ENCODE measurements at places on chromosomes 7 and 10.

DNA sequence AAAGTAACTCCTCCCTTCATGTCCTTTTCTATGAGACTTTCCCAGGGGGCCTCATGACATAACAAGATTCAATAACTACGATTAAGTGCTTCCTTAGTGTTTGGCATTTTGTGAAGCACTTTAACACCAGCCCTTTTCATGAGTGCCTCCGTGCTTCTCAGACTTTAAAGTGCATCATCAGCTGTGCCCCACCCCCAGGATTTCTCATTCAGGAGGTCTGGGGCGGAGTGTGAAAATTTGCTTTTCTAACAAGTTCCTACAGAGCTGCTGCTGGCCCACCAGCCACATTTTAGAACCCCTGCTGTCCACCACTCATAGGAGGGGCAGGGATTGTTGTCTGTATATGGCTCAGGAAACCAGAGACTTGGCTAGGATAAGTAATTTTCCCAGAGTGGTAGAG is 445.3 kb downstream of the LRMDA start:
- H3K4me1 ChIP-seq, result no peaks in the 10 kb centered on the region
- H3K4me3 ChIP-seq, result no peak overlapping the region
- no peaks in the 10 kb centered on the region for H3K36me3 ChIP-seq
- no peaks in the 10 kb centered on the region for H3K27me3 ChIP-seq
- no peak for DNase-seq
- no peak overlapping the region for H3K27ac ChIP-seq

DNA sequence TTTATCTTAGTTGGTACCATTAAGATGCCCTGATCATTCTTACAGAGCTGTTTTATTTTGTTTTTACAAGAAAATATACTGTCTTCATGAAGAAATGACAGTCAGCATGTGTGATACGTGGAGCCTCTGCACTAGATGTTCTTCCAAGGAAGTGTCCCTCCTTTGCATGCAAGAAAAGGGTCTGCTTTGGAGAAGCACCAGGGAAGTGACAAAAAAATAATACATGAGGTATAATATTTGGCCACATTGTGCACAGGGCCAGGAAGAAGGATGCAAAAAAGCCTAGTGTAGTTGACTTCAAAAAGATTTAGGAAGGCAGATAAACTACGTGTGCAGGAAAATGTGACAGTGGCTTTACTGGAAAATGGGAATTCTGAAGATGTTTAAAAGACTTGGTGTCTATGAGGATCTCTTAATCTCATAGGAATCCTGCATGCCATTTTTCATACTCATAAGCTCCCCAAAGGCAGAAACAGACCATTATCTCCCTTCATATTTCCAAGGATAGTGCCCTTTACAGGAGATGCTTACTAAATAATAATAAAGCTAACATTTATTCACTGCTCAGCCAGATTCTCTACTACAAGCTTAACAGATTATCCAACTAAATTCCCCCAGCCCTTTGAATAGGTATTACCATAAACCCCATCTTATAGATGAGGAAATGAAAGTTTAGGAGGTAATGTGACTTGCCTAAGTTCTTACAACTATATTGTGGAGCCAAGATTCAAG is 284.2 kb downstream of the HPSE2 start:
- H3K4me1 ChIP-seq, result no peaks in the 10 kb centered on the region
- no peak overlapping the region for H3K4me3 ChIP-seq
- no peaks in the 10 kb centered on the region for H3K36me3 ChIP-seq
- H3K27me3 ChIP-seq, result no peaks in the 10 kb centered on the region

GRCh38 chr7:149125189-149125862 is 798 bp downstream of the ZNF425 start:
- DNase-seq, result no peak
- peak overlapping the region; percentile 61 for H3K4me3 ChIP-seq
- H3K36me3 ChIP-seq, result no peaks in the 10 kb centered on the region
- H3K27ac ChIP-seq, result peak overlapping the region; percentile 92
- no peaks in the 10 kb centered on the region for H3K27me3 ChIP-seq
- H3K4me1 ChIP-seq, result peaks cover 6% of the 10 kb centered on the region

GRCh38 chr10:1963341-1963740 is 226.0 kb upstream of the ADARB2 start:
- no peaks in the 10 kb centered on the region for H3K4me1 ChIP-seq
- H3K27ac ChIP-seq, result no peak overlapping the region
- DNase-seq, result no peak
- H3K4me3 ChIP-seq, result no peak overlapping the region

- no peak for DNase-seq
- H3K27me3 ChIP-seq, result no peaks in the 10 kb centered on the region
- peaks cover 6% of the 10 kb centered on the region for H3K4me1 ChIP-seq
- H3K4me3 ChIP-seq, result no peak overlapping the region
- no peaks in the 10 kb centered on the region for H3K36me3 ChIP-seq
- H3K27ac ChIP-seq, result no peak overlapping the region
Measured at GRCh38 chr10:96992721-96993120, 160.6 kb downstream of the LCOR start.

GRCh38 chr7:37452346-37452745 is 3.7 kb upstream of the ELMO1 start:
- peaks cover 4% of the 10 kb centered on the region for H3K27me3 ChIP-seq
- no peak overlapping the region for H3K27ac ChIP-seq
- no peaks in the 10 kb centered on the region for H3K36me3 ChIP-seq
- no peak overlapping the region for H3K4me3 ChIP-seq
- H3K4me1 ChIP-seq, result no peaks in the 10 kb centered on the region

DNA sequence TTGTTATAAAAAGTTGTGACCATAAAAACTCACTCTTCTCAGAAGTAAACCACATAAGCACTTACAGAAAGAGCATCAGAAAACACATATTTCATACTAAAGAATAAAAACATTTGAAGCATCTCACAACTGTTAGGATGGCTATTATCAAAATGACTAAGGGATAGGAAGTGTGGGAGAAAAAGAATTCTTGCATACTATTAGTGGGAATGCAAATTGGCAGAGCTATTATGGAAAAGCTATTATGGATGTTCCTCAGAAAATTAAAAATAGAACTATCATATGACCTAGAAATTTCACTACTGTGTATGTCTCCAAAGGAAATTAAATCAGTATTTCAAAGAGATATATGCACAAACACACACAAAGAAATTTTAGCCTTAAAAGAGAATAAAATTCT is 25.2 kb upstream of the POT1 start:
- H3K4me1 ChIP-seq, result no peaks in the 10 kb centered on the region
- no peak overlapping the region for H3K4me3 ChIP-seq
- DNase-seq, result no peak

GRCh38 chr7:74474271-74474865 is 20.7 kb downstream of the GTF2IRD1 start:
- no peak for DNase-seq
- peaks cover 30% of the 10 kb centered on the region for H3K4me1 ChIP-seq
- no peak overlapping the region for H3K27ac ChIP-seq
- no peak overlapping the region for H3K4me3 ChIP-seq

- no peaks in the 10 kb centered on the region for H3K36me3 ChIP-seq
- no peak for DNase-seq
- no peaks in the 10 kb centered on the region for H3K4me1 ChIP-seq
- H3K27ac ChIP-seq, result no peak overlapping the region
Measured at GRCh38 chr7:74542558-74543117, 88.9 kb downstream of the GTF2IRD1 start.

GRCh38 chr7:85630904-85631600 is 444.2 kb upstream of the SEMA3D start:
- no peak overlapping the region for H3K4me3 ChIP-seq
- H3K27ac ChIP-seq, result no peak overlapping the region
- no peaks in the 10 kb centered on the region for H3K27me3 ChIP-seq
- no peak for DNase-seq
- no peaks in the 10 kb centered on the region for H3K4me1 ChIP-seq

DNA sequence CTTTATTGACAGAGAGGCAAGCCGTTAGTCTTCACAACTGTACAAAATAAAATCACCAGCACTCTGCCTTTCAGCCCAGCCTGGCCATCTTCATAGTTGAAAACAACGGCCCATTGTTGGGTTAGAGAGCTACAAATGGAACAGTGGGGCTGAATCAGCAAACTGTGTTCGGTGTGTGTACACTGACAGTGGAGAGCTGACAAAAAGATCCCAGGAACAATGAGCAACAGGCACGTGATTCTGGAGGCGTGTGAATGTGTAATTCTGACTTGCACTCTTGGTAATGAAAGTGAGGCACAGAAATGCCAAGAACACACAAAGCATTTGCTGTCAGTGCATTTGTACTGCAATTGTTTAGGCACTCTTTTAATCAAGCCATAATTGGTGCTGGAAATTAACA is 303.7 kb downstream of the WDR11 start:
- no peaks in the 10 kb centered on the region for H3K36me3 ChIP-seq
- no peak overlapping the region for H3K4me3 ChIP-seq
- DNase-seq, result peak; percentile 15
- no peaks in the 10 kb centered on the region for H3K27me3 ChIP-seq

- peaks cover 34% of the 10 kb centered on the region for H3K36me3 ChIP-seq
- no peak overlapping the region for H3K4me3 ChIP-seq
- DNase-seq, result peak; percentile 34
- no peaks in the 10 kb centered on the region for H3K27me3 ChIP-seq
- peak overlapping the region; percentile 100 for H3K27ac ChIP-seq
Measured at GRCh38 chr10:3775696-3776551, 9.1 kb downstream of the KLF6 start.

DNA sequence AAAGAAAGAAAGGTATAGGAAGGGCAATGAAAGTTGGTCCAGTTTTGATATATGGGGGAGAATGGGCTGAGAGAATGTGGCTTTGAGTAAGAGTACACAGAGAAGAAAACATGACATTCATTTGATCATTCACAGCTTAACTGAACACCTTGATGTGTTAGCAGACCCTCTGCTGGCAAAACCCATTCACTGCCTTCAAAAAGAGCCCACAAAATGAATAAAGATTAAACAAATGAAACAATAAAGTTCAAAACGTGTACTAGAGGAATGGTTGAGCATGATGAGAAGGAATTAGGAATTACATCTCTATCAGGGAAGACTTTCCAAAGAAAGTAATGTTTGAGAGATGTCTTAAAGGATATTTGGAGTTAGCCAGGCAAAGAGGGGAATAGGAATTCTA is 2.1 kb downstream of the WEE2 start:
- H3K4me3 ChIP-seq, result no peak overlapping the region
- DNase-seq, result no peak
- peaks cover 14% of the 10 kb centered on the region for H3K4me1 ChIP-seq
- no peak overlapping the region for H3K27ac ChIP-seq
- H3K36me3 ChIP-seq, result no peaks in the 10 kb centered on the region
- no peaks in the 10 kb centered on the region for H3K27me3 ChIP-seq

DNA sequence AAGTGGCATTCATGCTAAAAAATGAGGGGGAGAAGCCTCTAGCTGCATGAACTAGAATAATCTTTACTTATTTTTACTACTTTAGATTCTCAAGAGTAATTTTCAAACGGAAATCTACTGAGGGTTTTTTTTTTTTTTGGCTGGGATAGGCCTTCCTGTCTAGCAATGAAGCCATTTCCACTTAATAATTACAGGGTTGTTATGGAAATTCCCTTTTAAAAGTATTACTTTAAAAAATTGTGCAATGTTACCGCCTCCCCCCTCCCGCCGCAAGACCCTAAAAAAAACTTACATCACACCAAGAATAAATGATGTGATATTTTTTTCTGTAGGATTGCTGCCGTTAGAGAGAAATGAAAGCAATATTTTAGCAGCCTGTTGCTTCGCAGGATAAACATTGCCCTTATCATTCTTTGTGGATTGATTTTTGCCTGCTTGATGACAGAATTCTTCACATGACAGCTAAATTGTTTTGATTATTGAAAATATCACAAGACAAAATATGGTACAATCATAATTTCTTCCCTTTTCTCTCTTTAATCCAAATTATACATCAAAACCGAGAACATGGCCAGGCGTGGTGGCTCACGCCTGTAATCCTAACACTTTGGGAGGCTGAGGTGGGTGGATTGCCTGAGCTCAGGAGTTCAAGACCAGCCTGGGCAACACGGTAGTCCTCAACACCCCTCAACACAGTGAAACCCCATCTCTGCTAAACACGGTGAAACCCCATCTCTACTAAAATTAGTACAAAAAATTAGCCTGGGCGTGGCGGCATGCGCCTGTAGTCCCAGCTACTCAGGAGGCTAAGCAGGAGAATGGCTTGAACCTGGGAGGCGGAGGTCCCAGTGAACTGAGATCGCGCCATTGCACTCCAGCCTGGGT is 32.8 kb downstream of the ARL4A start:
- DNase-seq, result no peak
- no peaks in the 10 kb centered on the region for H3K36me3 ChIP-seq
- peaks cover 22% of the 10 kb centered on the region for H3K4me1 ChIP-seq
- no peak overlapping the region for H3K4me3 ChIP-seq
- peak overlapping the region; percentile 46 for H3K27ac ChIP-seq
- no peaks in the 10 kb centered on the region for H3K27me3 ChIP-seq

GRCh38 chr7:84921154-84921553 is 265.7 kb downstream of the SEMA3D start:
- H3K36me3 ChIP-seq, result no peaks in the 10 kb centered on the region
- no peak for DNase-seq
- H3K27ac ChIP-seq, result no peak overlapping the region
- H3K4me1 ChIP-seq, result no peaks in the 10 kb centered on the region
- H3K4me3 ChIP-seq, result no peak overlapping the region

DNA sequence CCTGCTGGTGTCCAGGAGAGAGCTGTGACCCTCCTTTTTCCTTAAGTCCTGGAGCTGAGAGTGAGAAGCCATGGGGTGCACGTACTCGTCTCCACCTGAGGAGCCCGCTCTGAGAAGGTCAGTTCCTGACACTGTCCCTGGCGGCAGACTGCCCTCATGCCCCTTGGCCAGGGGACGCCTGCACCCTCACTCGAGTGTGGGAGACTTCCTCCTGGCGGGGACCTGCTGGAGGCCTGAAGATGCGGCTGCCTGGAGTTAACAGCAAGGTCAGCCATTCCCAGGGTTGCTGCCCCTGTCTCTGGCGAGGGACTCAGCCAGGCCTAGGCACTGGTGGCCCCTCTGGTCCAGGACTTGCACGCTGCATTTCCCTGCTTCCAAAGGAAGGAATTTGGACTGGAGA is 26.4 kb downstream of the TMEM120A start:
- H3K27ac ChIP-seq, result peak overlapping the region; percentile 79
- no peaks in the 10 kb centered on the region for H3K36me3 ChIP-seq
- H3K27me3 ChIP-seq, result no peaks in the 10 kb centered on the region
- no peak overlapping the region for H3K4me3 ChIP-seq
- no peak for DNase-seq

DNA sequence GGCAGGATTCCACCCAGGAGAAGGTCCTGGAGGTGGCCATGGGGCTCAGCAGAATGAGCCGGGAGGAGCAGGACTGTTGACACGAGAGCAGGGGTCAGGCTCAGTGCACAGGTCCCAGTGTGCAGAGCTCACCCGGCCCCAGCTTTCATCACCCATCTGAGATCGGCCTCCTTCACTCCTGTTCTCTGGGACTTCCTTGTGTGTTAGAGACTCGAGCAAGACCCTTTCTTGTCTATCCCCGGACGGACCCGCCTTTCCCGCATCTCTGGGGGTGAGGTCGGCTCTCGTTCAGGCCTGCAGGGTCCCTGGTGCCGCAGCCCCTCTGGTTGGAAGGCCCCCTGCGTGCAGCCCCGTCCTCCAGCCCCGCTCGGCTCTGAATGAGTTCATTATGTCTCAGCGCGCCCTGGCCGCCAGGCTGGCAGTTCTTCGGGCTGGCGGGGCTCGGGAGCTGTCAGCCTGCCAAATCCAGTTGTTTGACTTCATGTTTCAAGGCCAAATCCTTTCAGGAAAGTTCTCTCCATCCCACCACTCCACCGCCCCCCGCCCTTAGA is 127.9 kb downstream of the LHPP start:
- H3K4me3 ChIP-seq, result no peak overlapping the region
- no peak for DNase-seq
